ENCODE measurements at places on chromosomes 5 and 9.
A peak's percentile ranks its signal among the peaks of the same experiment; 100 is the strongest.

- no peak for DNase-seq
Observed at GRCh38 chr5:95735406-95735805, 4.3 kb downstream of the RHOBTB3 start.

GRCh38 chr9:385818-386398 is 171.2 kb downstream of the DOCK8 start:
- peak; percentile 34 for DNase-seq

GRCh38 chr5:172123269-172123692 is 64.7 kb downstream of the STK10 start:
- DNase-seq = peak; percentile 44

GRCh38 chr5:166716856-166717492 is 1574.5 kb upstream of the WWC1 start:
- no peak for DNase-seq

GRCh38 chr5:35855187-35855586 is 1.5 kb upstream of the IL7R start:
- no peak for DNase-seq

DNA sequence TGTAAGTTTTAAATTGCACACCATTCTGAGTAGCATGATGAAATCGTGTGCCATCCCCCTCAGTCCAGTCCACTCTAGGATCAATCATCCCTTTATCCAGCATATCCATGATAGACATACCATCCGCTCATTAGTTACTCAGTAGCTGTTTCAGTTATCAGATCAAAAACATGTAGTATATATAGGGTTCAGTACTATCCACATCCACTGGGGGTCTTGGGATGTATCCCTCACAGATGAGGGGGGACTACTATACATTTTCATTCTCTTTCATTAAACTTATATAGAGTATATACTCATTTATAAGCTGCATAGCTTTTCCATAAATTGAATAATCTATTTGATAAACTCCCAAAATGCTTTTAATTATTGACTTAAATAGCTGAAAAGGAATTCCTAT is 67.6 kb downstream of the MEIKIN start:
- no peak for DNase-seq

GRCh38 chr9:38380230-38380871 is 12.2 kb upstream of the ALDH1B1 start:
- no peak for DNase-seq

GRCh38 chr5:29504411-29504810 is 1689.1 kb upstream of the CDH6 start:
- no peak for DNase-seq

DNA sequence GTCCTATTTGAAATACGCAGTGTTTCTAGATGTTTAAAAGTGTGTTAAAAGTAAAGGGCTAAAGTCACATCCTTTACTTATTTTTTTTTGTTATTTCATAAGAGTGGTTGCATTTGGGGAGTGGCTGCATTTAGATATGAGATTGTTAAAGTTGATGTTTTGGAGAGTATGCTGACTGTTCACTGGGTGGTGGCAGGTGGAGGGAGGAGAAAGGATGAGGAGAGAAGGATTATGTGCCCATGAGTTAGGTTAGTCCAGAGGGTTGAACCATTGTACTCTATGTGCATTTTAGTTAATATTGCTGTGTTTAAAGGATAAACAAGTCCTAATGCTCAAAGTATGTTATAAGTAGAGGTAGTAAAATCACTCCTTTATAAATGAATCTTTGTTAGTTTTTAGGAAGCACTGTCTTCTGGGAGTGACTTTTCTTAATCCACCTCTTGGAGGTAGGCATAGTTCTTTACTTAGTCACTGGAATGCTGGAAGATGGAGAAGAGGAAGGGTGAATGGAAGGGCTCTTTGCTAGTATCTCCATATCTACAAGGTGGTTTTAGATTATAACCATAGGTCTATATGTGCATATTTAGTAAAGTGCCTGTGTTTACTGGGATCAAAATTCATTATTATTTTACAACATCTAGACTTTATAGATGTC is 332.3 kb downstream of the NPR3 start:
- DNase-seq = no peak

DNA sequence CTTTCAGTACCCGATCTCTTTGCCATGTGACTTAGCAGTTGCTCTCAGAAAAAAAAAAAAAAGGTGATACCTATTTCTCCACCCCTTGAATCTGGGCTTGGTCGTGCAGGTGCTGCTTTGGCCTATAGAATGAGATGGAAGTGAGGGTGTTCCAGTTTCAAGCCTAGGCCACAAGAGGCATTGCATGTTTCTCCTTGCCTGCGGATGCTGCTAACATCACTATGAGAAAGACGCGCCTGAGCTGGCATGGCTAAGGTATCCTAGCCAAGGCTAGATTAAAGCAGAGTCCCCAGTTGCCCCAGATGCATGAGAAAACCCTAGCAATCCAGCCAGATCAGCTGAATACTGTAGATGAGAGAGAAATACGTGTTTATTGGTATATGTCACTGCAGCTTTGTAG is 14.7 kb upstream of the CSF1R start:
- no peak for DNase-seq

DNA sequence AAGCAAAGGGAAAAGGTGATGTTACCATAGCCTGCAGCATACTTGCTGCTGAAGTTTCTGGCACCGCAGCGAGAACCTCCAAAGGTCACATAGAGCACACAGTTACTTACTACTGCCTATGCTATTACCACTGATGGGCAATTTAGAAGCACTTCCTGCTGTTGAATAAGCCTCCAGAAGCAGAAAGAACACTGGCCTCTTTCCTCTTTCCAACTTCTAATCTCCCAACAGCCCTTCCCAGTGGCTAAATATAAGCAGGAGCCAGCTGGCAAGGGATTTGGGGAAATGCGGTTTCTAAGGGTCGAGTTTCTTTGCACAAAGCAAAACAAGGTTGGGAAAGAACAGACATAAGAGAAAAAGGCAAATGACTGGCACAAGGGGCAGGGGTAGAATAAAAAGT is 669.2 kb upstream of the ACO1 start:
- DNase-seq = no peak

Data from RWPE1 (cell line).